Right forelimb (tissue), 1 donor: ENCODE measurements at places on chromosomes 4 and X.

DNA sequence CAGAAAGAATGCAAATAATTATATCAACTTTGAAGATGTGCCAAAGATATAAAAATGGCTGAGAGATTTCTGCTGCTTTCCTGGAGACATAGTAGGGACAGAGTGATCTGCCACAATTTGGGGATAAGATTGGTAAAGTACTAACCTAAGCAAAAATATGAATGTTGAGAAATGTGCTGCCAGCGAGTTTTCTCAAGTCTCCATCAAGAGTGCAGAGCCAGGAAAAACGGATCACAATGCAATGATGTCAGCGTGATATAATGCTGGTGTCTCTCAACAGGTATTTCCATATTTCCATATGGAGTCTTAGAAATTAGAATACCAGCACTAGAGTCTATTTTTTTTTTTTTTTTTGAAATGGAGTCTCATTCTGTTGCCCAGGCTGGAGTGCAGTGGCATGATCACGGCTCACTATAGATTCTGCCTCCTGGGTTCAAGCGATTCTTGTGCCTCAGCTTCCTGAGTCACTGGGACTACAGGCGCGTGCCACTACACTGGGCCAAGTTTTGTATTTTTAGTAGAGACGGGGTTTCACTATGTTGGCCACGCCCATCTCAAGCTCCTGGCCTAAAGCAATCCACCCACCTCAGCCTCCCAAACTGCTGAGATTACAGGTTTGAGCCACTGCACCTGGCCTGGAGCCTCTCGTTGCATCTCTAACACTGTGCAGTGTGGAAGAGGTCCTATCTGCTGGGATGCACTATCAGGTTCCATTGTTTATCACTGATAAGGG is 893.5 kb downstream of the TRIML1 start:
- DNase-seq: no peak

GRCh38 chr4:177187371-177187770 is 122.3 kb upstream of the NEIL3 start:
- no peak for DNase-seq

- DNase-seq: peak; percentile 81
Measured at GRCh38 chrX:51496501-51497291, at the start of gene NUDT11. Gene NUDT11 (minus strand): TSS chrX:51496592. CDS start chrX:51496444, 148 bp downstream.

- peak; percentile 50 for DNase-seq
Measured at GRCh38 chr4:102759831-102760644, 730 bp downstream of the MANBA start.

GRCh38 chr4:89249313-89249712 is 58.3 kb downstream of the GPRIN3 start:
- no peak for DNase-seq

- no peak for DNase-seq
Measured at GRCh38 chrX:68675571-68675970, 28.1 kb downstream of the STARD8 start.

DNA sequence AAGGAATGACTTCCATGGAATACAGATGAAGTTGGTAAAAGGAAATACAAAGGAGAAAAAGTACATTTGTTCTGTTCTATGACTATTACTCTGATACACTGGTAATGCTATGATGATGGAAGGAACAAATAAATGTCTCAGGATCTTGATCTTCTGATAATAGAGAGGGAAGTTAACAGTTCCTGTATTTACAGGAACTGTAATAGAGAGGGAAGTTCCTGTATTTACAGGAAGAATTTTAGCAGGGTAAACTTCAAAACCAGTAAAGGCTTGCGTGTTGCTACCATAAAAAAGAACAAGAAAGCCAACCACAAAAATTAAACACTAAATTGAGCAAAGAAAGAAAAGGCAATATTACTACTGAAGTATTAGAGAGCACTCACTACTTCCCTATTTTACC is 91.7 kb upstream of the HPGD start:
- DNase-seq: no peak

DNA sequence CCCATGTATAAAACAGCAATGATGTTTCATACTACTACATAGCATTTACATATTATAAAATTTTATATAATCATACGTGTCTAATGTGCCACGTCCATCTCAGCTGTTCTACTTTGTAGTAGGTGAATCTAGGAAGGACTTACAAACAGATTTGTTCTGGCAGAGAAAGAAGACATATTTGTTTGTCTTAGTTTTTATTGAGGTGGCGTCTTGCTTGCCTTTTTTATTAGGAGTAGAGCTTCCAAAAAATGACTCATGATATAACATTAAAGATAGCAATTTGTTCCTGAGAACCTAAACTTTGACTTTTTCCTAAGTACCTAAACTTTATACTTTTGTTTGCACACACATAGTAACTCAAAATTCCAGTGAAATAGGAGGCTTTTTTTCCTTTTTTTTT is 64.6 kb downstream of the CLDN22 start:
- no peak for DNase-seq

GRCh38 chrX:29948653-29949052 is 266.7 kb upstream of the MAGEB2 start:
- no peak for DNase-seq

GRCh38 chr4:80500613-80501012 is 165.1 kb downstream of the CFAP299 start:
- no peak for DNase-seq

- no peak for DNase-seq
Measured at GRCh38 chr4:51884606-51885005, 41.7 kb downstream of the DCUN1D4 start.

GRCh38 chr4:106694232-106694631 is 325.7 kb upstream of the GIMD1 start:
- DNase-seq: no peak

GRCh38 chrX:85065512-85066198 is 62.0 kb downstream of the APOOL start:
- no peak for DNase-seq

DNA sequence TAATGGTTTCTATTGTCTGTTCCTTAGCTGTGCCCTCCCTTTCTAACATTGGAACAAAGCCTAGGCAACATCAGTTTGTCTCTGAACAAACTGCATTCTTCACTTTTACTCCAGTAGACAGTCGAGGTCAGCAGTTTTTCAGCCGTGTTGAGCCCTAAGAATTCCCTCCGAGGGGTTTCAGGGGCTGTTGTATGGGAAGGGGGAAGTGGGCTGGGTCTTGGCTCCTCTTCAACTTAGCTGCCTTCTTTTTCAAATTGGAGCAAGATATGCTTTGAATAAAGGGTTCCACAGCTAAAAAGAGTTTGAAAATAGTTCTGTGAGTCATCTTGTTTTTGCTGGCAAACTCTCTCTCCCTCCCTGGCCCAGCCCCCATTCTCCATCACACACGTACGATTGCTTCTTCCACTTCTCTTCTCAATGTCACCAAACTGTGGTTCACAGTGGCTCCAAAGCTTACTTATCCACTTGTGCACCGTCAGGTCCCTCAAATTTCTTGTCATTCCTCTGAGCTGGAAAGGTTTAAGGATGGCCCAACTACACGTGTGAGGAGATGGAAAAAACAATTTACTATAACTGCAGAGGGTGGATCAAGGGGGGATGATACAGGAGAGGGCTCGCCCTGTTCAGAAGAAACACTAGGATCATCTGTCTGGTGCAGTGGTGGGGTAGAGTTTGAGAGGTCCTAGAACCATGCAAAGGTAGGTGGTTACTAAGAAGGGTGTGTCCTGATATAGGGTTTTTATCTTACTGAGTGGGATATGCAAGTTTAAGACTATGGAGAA is 9.2 kb upstream of the MAML3 start:
- no peak for DNase-seq

DNA sequence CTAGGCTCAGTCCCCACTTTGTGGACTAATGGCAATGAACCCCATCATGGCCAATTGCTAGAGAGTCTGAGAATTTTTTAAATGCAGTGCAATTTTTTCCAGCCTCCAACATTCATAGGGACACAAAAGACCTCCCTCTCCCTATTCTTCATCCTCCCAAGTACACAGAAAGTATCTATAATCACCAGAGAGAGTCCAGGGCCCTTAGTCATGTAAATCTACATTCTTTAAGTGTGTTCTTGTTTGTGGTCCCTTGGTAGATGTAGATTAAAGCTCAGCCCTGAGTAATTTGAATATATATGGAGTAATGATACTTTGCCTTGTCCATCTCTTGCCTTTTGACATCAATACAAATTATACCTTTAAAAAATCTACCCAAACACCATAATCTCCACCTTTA is 51.3 kb upstream of the ATXN3L start:
- DNase-seq: no peak

DNA sequence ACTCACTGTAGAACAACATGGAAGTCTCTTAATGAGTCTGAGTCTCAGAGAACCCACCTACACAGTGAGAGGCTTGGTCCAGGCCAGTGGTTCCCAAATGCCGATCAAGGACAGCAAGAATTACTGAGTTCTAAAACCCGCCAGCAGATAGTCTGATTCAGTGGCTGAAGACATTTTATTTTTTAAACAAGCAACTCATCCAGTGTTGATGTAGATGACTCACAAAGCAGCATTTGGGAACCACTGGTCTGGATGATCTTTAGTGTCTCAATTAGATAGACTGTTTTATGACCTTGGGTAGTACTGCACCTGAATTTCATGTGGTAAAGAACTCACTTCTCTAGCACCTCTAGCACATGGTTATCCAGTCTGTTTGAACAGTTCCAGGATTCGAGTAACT is 193.6 kb downstream of the FBXW7 start:
- no peak for DNase-seq

DNA sequence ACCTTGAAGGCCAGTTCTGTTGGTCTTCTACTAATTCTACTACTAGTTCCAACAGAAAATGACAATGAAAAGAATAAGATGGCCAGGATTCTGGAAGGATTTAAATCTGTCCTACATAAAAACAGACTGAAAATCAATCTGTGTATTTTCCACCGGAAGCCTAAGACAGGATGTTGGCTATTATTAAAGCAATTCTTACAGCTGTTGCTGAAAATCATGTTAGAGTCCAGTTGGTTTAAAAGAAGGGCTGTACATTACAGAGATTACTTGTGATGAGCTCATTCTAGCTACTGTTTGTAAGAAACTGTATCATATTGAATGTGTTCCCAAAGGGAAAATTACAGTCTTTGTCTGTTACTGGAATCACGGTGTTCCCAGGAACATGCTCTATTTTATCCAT is 54.8 kb upstream of the MAGEB16 start:
- DNase-seq: no peak

GRCh38 chr4:72900952-72901351 is 168.6 kb downstream of the COX18 start:
- DNase-seq: no peak
